ENCODE measurements at places on chromosomes 13 and 19.

DNA sequence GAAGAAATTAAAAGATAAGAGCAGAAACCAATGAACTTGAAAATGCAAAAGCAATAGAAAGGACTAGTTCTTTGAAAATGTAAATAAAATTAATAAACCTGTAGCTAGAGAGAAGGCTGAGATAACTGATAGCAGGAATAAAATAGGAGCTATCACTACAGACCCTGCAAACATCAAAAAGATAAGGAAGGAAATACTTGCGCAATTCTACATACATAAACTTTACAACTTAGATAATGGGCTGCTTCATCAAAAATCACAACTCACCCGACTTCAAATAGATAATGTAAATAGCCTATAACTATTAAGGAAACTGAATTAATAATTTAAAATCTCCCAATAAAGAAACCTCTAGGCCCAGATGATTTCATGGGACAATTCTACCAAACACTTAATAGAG is 3.5 kb upstream of the ATP4B start:
- DNase-seq, result no peak

GRCh38 chr13:100254002-100254401 is 165.1 kb downstream of the PCCA start:
- no peak for DNase-seq

GRCh38 chr13:82136880-82137279 is 1745.4 kb downstream of the SLITRK1 start:
- DNase-seq, result no peak

DNA sequence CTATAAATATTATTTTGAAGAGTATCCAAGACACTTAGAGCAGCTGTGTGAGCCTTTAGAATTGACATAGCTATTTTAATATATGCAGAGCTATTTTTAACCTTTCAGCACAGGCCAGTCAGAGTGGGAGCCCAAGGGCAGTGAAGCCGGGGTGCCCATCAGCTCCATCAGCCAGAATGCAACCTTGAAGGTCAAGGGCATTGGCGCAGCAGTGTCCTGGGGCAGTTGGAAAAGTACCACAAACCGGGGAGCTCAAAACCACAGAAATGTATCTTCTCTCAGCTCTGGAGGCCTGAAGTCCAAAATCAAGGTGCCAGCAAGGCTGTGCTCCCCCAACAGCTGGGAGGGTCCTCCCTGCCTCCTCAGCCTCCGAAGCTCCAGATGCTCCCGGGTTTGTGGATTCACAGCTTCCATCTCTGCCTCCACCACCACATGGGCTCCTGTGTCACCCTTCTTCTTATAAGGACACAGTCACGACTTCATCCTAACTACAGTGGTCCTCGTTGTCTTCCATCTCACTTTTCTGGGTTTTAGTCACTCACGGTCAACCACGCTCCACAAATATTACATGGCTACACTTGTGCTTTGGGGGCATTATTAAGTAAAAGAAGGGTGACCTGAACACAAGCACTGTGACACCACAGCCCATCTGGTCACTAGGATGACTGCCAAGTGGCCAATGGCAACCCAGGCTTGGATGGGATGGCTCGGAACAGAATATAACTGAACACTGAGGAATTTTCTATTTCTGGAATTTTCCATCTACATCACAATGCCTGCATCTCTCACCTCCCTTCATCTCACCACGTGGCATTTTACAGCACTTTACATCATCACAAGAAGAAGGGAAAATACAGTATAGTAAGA is 15.9 kb upstream of the GAS6 start:
- DNase-seq, result no peak

DNA sequence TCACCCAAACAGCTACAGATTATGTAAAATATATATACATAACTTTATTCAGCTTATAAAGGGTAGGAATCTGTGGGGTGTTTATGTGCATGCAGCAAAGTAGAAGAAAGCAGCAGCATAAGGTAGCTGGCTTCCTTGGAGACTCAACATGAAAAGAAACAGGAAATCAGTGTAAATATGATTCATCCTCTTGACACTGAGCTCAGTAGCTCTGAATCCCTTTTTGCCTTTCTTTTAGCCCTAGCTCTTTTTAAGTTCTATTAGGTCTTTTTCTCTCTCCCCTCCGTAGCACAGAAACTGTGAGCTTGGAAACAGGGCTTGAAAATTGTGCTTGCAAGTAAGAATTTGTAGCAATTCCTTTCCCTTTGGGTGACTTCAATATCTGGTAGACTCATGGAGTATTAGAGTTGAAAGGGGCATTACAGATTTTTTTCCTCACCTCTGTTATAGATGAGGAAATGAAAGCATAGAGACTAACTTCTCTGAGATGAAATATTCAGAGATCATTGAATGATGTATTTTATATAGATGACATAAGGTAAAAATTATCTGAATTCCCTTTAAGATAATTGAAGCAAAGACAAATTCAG is 314.4 kb downstream of the PCDH9 start:
- DNase-seq, result no peak

GRCh38 chr13:52366291-52366690 is 39.7 kb downstream of the THSD1 start:
- no peak for DNase-seq

DNA sequence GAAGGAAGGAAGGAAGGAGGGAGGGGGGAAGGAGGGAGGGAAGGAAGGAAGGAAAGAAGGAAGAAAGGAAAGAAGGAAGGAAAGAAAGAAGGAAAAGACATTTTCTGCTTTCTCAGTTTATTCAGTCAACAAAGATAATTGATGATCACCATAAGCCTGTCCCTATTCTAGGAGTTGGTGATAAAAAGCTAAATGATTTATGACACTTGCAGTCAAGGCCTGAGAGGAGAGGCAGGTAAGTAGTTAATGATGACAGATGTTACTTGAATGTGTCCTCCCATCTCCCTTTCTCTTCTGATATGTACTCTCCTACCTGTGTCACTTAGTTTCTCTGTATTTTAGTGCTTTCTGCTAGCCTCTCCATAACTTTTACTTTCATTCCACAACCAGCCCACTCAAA is 141.3 kb downstream of the SLITRK6 start:
- DNase-seq, result no peak

All from stimulated activated CD4-positive, alpha-beta T cell treated with anti-CD3 and anti-CD28 coated beads, Interleukin-4, amount 100 ng/mL, for 4 hours (primary cell).